ENCODE measurements at places on chromosomes 13 and 19.

DNA sequence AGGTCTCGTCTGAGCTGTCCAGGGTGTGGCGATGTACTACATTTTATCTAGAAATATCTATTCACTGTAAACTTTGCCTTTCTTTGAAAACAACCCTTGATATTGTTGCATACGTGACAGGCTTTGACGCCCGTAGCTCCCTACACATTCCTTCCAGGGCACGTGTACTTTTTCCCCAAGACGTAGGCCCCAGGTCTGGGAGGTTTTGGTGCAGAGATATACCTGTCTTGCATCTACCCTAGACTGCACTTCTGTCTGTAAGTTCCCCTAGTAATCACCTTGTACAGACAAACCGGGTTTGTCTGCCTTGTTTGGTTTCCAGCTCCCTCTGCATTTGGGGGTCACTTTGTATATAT is 69.2 kb downstream of the ERICH6B start:
- DNase-seq = no peak

DNA sequence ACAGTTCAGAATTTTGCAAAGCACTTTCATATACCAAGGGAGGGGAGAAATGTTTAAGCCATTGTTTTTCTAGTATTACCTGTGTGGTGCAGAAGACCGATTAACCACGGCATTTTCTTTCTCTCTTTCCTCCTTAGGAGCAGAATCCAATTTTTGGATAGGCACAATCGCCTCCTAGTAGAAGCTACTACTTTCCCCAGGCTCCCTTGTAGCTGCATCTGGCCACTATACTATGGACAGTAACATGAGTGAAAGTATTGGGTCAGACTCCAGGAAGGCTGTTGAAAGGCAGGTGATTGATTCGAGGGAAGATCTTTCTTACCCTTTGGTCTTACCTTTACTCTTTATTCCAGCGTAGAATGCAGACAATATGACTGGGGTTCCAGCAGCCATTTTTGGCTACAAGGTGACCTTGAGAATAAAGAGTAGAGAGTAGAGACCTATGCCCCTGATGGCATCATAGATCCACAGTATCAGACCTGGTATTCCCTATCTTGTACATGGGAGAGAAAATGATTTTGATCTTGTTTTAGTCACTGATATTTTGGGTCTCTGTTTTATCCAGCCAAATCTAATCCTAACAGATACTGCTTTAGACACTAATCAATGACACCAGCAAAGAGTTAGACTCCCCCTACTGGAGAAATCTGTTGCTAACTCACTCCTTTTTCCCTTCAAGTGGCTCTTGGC is 77.0 kb downstream of the LRRC63 start:
- DNase-seq = peak; percentile 9

GRCh38 chr13:27120811-27121210 is 50.8 kb downstream of the USP12 start:
- DNase-seq = no peak

- peak; percentile 56 for DNase-seq
These were observed 1.1 kb downstream of the SLC15A1 start for GRCh38 chr13:98751367-98751782.

DNA sequence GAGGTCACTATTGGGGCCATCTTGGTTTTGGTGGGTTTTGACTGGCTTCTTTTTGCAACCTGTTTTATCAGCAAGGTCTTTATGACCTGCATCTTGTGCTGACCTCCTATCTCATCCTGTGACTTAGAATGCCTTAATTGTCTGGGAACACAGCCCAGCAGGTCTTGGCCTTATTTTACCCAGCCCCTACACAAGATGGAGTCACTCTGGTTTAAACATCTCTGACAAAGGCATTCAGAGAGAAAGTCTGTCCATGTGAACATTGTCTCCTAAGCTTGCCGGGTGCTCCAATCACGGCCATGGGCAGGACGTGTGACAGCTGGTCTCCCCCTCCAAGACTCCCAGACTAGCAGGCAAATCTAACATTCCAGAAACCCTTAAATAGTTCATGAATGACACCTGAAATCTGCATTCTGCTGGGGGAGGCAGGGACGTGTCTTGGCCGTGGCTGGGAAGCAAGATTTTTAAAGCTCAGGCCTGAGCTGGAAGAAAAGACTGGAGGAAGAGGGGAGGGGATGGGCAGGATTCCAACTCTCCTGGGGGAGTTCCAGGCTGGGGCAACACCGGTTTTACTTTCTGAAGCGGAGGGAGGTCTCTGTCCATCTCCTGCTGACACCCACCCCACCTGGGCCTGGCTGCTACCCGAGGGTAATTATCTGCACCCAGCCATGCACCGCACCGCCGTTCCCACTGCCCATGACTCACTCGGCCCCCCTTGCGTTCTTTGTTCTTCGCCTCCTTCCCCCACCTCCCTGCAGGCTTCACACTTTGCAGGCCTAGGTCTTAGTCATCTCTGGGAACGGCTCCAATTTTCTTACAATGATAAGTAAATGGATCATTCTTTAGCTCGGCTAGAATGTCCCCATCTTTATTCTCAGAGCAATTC is 11.6 kb upstream of the OR1M1 start:
- peak; percentile 100 for DNase-seq

- no peak for DNase-seq
These were observed 33.5 kb downstream of the CLEC17A start for GRCh38 chr19:14616407-14616806.

GRCh38 chr13:57865600-57866294 is 234.2 kb downstream of the PCDH17 start:
- DNase-seq = no peak

DNA sequence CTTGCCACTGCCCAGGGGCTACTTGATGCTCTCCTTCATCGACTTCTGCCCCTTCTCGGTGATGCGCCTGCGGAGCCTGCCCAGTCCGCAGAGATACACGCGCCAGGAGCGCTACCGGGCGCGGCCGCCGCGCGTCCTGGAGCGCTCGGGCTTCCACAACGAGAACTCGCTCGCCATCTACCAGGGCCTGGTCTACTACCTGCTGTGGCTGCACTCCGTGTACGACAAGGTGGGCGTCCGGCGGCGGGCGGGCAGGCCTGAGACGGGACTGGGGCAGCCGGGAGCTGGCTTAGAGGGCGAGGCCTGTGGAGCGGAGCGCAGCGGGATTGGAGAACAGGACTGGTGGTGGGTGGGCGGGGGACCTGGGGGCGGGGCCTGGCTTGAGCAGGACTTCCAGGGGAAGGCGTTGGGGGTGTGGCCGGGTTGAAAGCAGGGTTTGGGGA is 12.7 kb upstream of the PSMD8 start:
- DNase-seq = peak; percentile 68

GRCh38 chr19:39402346-39403300 is 4.0 kb upstream of the ZFP36 start:
- peak; percentile 53 for DNase-seq

- DNase-seq = no peak
These were observed 21.9 kb upstream of the WTIP start for GRCh38 chr19:34459614-34460013.

- DNase-seq = peak; percentile 90
These were observed 496.7 kb downstream of the EFNB2 start for GRCh38 chr13:106038752-106039151.

DNA sequence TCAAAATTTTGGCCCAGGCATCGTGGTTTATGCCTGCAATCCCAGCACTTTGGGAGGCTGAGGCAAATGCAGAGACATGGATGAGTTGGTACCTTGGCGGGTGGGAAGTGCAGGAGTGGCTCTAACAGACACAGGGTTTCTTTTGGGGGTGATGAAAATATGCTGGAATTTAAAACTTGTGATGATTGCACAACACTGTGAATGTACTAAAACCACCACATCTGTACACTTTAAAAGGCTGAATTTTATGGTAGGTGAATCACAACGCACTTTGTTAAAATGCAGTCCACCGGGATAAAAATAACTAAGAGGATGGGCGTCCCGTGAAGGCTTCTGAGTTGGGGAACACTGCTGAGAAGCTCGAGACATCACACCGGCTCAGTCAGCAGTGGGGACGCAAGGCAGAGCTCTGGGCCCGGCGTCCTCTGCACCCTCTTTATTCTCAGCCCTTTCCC is 47.1 kb downstream of the MLLT1 start:
- peak; percentile 73 for DNase-seq

DNA sequence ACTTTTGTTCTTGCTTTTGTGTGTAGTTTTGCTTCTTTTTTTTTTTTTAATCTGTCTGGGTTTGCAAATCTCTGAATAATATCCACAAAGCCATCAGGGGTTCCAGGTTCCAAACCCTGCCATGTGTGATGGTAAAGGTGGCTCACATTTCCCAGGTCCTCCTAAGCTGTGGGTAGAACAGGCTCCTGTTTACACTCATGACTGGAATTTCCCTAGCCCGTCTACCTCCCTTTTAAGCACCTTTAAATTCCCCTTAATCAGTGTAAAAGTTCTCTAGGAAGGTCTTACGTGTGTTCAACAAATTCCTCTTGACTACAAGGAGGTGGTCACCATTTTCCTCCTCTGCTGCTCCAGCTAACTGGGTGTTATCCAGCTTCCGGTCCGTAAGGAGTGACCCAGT is 62.8 kb downstream of the EFNB2 start:
- no peak for DNase-seq

DNA sequence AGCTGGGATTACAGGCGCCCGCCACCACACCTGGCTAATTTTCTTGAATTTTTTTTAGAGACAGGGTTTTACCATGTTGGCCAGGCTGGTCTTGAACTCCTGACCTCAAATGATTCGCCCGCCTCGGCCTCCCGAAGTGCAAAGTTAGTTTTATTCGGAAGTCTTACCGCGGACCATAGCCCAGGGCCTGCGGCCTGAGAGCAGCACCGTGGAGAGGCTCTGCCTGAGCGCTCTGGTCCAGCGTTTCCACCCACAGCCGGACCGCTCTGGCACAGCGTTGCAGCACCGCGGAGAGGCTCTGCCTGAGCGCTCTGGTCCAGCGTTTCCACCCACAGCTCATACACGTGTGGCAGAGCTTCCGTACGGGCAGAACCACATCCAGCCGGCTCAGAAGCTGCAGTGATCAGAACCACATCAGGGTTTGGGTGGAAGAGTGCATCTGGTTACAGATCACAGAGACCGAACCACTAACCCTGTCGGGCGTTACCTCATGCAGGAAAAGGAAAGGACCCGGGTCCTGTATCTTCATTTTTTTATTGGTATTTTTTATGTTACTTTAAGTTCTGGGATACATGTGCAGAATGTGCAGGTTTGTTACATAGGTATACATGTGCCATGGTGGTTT is 102.4 kb upstream of the SOX1 start:
- no peak for DNase-seq

DNA sequence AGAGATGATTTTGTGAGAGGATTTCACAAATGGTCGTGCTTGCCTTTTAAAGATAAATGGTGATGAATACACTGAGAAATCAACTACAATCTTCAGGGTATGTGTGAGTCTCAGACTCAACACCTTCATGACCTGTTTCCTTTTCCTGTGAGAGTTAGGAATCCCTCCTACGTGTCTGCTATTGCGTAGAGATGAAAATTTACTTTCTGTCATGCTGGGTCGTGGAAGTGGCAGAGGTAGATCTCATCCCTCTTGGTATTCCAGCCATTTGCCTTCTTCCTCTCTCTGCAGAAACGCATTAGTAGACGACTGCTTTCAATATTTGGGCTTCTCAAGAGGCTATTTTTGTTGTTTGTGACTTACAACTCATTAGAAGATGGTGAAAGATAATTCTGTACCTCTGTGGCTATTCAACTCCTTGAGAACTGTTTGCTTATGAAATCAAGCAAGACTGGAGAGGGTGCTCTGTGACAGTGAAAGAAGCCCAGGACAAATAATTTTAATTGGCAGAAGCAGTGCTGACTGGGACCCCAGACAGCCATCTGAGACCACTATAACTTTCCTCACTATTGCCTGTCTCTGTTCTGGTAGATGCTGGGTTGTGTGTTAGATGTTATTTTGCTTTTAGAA is 233.1 kb downstream of the LACC1 start:
- no peak for DNase-seq

GRCh38 chr19:50030225-50030624 is 4.4 kb downstream of the ZNF473 start:
- DNase-seq = no peak

DNA sequence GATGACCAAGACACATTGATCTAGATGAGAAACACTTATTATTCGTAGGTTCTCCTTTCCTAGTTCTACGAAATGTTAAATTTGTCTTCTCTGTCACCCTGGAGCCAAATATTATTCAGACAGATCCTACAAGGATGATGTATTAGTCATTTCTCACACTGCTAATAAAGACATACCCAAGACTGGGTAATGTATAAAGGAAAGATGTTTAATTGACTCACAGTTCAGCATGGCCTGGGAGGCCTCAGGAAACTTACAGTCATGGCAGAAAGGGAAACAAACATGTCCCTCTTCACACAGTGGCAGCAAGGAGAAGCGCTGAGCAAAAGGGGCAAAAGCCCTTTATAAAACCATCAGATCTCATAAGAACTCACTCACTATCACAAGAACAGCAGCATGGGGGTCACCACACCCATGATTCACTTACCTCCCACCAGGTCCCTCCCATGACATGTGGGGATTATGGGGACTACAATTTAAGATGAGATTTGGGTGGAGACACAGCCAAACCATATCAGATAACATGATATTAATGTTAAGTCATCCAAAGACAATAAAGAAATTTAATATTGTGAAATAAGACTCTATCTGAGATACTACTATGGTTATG is 1248.8 kb upstream of the SLC10A2 start:
- DNase-seq = no peak

- no peak for DNase-seq
These were observed 552.4 kb downstream of the GPC5 start for GRCh38 chr13:91950803-91951202.

- no peak for DNase-seq
These were observed 38.7 kb downstream of the BRCA2 start for GRCh38 chr13:32354040-32354439.

DNA sequence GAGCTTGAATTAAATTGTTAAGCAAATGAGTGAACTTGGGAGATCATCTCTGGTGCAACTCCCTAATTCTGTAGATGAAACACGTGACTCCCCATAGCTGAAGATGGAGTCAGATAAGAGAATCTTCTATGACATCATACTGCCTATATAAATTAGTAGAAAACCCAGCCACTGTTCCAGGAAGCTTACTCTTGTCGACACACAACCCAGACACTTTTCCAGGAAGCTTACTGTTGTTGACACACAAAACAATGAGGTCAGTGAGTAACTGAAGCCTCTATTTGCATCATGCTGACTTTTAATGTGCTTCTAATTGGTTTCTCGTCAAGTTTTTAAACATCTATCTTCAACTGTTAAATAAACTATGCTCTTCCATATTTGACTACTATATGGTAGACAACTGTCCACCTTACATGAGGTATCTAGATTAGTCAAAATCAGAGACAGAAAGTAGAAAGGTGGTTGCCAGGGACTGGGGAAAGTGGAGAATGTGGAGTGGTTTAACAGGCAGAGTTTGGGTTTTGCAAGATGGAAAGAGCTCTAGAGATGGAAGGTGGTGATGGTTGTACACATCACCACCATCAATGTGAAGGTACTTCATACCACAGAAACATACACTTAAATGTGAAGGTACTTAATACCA is 168.2 kb downstream of the FGF14 start:
- DNase-seq = no peak

GRCh38 chr13:113029487-113030258 is 60.7 kb downstream of the MCF2L start:
- DNase-seq = no peak

GRCh38 chr13:43764349-43764748 is 22.4 kb downstream of the ENOX1 start:
- DNase-seq = no peak
